ENCODE measurements at places on chromosomes 12 and 14.

DNA sequence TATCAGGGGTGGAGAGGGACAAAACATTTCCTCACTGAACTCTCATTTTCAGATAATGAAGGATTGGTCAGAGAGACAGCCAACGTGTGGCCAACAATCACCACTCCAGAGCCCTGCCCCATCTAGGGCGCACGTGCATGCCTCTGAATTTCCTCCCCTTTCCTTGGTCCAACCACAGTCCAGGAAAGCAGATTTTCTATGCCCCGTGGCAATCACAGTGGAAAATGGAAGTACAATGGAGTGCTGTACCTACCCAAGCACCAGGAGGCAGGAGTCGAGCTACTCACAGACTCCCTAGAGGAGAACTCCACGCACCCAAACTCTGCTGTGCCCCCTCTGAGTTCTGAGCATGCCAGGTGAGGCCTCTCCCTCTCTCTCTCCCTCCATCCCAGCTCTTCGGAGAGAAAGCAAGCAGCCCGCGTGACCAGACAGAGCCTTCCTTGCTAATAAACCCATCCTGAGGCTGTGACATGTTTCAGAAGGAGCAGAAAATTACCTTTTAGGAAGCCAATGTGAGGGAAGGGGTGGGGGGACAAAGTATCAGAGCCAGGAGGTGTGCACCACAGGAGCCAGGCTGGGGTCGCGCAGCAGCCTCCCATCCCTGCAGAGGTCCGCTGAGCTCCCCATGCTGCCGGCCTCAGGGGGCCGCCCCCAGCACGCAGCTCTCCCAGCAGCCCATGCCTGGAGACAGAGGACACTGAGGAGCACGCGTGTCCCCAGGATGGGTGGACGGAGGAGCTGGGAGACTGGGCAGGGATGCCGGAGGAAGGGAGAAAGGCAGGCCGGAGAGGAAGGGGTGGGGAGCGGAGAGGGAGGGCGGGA, 73.4 kb downstream of the PITPNM2 start:
- no peak for DNase-seq

DNA sequence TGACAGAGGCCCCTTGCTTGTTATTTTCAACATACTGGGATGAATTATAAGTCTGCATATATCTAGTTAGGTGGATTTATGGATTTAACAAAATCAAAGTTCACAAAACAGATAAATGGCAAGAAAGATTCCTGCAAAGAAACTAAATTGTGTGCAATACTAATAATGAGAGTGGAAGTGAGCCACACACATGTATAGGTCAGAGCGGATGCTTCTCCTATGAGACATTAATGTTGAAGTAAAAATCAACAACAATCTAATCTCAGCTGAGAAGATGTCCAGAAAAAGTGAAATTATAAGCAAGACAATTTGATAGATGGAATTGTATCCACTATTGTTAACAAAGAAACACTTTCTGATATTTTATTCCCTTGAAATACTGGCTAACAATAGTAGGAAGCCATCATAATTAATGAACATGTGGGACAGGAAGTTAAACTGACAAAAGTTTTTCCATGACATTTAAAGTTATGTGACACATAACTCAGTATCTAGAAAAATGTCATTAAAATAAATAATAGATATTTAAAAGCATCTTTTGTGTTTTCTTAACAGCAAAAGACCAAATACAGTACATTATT, 39.7 kb downstream of the RAD51B start:
- DNase-seq: no peak

- peak; percentile 46 for DNase-seq
Observed at GRCh38 chr12:111024205-111024801, 103.9 kb upstream of the MYL2 start.

GRCh38 chr12:71439613-71440344, at the start of gene LGR5:
Gene LGR5 (plus strand): TSS chr12:71439798. CDS start chr12:71440081, 283 bp downstream.
- peak; percentile 45 for DNase-seq

DNA sequence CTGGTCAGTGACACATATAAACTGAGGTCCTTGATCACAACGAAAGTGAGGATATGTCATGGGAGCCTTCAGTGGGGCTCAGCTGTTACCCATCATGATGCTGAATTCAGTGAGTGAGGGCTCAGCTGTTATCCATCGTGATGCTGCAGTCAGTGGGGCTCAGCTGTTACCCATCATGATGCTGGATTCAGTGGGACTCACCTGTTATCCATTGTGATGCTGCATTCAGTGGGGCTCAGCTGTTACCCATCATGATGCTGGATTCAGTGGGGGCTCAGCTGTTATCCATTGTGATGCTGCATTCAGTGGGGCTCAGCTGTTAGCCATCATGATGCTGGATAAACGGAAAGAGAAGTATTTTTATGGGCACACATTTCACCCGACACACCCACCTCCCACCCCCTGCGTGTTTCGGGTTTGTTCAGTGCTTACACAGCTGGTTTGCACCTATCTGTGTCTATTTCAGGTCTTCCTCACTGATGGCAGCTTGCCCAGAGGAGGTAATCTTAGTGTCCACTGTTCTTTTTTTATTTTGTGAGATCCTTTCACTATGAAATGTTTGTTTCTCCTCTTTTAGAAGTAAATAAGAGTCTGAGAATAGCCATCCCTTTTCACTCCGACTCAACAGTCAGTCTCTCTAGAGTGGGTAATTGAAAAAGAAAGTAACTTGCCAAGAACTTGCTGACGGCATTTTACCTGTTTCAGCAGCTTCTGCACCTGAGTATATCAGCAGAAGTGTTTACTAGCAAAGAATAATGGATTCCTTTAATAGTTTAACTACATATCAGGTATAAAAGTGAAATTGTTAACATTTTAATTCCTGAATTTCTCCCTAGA, 183.0 kb downstream of the ERC1 start:
- DNase-seq: no peak

- DNase-seq: no peak
Observed at GRCh38 chr14:106831322-106831720, 1304.9 kb downstream of the TMEM121 start.

GRCh38 chr14:60760209-60760608, 25.6 kb downstream of the MNAT1 start:
- DNase-seq: no peak

- DNase-seq: no peak
Observed at GRCh38 chr14:101062065-101062450, 158.5 kb upstream of the RTL1 start.

DNA sequence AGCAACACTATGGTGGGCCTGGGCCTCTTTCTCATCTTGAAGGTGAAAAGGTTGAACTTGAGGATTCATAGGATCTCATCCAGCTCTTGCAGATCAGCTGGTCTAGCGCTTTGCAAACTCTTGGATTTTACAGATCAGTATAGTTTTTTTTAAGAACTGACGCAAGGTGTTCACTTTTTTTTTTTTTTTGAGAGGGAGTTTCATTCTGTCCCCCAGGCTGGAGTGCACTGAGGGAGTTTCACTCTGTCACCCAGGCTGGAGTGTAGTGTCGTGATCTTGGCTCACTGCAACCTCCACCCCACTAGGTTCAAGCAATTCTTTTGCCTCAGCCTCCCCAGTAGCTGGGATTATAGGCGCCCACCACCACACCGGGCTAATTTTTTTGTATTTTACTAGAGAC, 20.4 kb upstream of the LGMN start:
- no peak for DNase-seq

GRCh38 chr12:103812789-103813188, 28.2 kb downstream of the NT5DC3 start:
- DNase-seq: no peak

DNA sequence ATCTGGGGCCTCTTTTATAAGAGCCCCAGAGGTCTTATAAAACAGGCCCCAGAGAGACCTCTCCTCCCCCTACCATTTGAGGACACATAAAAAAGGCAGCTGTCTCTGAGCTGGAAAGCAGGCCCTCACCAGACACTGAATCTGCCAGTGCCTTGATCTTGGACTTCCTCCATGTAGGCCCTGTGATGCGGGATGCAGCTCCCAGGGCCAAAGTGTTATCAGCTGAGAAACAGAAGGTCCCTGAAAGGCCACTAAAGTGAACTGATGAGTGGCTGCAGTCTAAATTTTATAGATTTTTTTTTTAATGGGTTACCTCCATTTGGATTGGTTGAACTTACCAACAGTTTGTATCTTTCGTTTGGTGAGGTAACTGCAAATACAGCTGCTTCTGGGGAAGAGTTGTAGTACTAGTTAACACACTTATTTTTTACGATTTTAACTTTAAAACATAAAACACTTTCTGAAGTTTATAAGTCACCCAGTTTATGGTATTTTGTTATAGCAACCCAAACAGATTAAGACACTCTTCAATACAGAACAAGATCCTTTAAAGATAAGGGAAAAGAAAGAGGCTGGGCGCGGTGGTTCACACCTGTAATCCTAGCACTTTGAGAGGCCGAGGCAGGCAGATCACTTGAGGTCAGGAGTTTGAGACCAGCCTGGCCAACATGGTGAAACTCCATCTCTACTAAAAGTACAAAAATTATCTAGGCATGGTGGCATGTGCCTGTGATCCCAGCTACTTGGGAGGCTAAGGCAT, 5.6 kb upstream of the GUCY2C start:
- no peak for DNase-seq

DNA sequence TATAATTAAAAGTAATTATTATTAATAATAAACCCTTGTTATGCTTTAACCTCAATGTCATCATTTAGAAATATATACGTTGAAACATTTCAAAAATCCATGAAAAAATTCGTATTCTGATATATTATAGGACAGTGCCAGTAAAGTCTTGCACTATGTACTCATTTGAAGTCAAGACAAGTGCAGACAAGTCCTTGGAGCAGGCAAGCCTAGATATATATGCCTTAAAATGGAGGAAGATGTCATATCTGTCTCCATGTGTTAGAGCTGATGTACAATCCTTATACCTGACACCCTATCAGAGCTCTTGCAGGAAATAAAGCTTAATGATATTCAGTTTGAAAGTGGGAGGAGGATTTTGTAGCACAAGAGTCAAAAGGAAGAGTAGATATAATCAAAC, 310.4 kb downstream of the KCNH5 start:
- DNase-seq: no peak

DNA sequence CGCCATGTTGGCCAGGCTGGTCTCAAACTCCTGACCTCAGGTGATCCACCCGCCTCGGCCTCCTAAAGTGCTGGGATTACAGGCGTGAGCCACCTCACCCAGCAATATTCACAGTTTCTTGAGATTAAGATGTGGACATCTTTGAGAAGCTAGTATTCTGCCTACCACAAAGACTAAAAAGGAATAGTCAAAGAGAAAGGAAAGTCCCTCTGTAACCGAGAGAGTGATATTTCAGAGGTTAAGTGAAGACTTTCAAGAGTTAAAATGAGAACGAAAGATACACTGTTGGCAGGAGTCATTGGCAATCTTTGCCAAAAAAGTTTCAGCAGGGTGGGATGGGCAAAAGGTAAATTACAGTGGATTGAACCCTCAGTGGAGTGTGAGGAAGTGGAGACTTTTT, 15.6 kb downstream of the DGKA start:
- no peak for DNase-seq

- DNase-seq: no peak
Observed at GRCh38 chr14:84643446-84643845, 886.5 kb upstream of the FLRT2 start.

- no peak for DNase-seq
Observed at GRCh38 chr12:101763246-101763931, 24.1 kb upstream of the SYCP3 start.

GRCh38 chr12:15563663-15564062, 225.5 kb downstream of the EPS8 start:
- DNase-seq: no peak

DNA sequence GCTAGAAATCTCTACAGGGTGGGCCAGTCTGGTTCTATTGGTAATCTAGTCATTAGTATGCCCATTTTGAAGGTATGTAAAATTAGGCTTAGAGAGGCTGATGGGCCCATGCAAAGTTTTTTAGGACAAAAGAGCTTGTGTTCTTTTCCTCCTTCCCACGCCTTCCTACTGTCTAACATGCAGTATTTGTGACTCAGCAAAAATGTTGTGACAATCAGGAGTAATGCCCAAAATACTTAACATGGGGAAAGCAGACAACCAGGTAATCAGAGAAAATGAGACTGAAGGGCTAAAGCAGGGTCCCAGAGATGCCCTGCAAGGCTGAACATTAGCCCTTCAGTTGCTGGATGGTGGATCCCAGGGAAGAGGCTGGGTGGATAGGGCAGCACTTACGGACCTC, 437.9 kb downstream of the BCL11B start:
- peak; percentile 26 for DNase-seq
